ENCODE measurements at places on chromosomes 5 and 9. TPM values are rescaled to one million over a fixed set of nuclear protein-coding genes. Genes with fewer than 3 reads are reported as not detected.

The PFN3 gene
- not detected for total RNA-seq

The SWI5 gene
- total RNA-seq = 42.5 TPM

The DMRTA1 gene
- total RNA-seq = 1.1 TPM

The PCDHB8 gene
- total RNA-seq = 0.25 TPM

The INSYN2B gene
- total RNA-seq = 0.64 TPM

The GZMA gene
- total RNA-seq = not detected

The GRK6 gene
- total RNA-seq = 24.8 TPM

The ZFP2 gene
- total RNA-seq = 0.05 TPM

The LTC4S gene
- total RNA-seq = 0.26 TPM

The WWC1 gene
- 87.1 TPM for total RNA-seq

The SLC22A4 gene
- 4.1 TPM for total RNA-seq

The EMB gene
- total RNA-seq = 5.8 TPM

The KIF2A gene
- 41.1 TPM for total RNA-seq

The TRPM6 gene
- total RNA-seq = 1.4 TPM

The BHMT gene
- total RNA-seq = not detected

The PLEKHG4B gene
- total RNA-seq = 0.56 TPM

The BSPRY gene
- total RNA-seq = not detected

The KIF12 gene
- 2.2 TPM for total RNA-seq
